ENCODE measurements at places on chromosomes 2 and 18.

- DNase-seq: no peak
These were observed 128.6 kb downstream of the INHBB start for GRCh38 chr2:120474486-120474885.

DNA sequence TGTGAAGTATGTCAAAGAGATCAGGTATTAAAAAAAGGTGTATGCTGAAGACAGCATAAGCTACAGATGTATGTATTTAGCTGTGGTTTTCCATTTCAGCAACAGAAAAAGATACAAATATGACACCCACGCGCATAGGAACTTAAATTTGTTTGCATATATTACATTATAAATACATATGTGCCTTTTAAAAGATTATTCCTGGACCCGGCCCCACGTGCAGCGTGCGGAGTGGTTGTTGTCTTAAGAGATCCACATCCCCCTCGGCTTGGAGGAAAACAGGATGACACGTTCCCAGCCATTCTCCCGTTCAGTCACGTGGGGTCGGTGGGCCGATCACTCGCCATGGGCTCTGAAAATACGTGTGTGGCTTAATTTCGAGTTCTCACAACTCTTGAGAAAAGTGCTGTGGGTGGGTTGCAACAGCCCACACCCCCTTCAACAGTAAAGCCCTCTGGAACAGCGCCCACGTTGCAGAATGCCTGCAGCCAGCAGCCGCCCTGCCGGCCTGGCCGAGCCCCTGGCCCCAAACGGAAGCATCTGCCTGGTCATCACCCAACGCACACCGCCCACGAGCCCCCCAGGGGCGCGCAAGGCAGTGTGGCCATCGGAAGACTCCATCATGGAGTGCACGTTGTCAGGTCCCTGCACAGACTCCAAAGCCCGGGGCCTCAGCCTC lies 18.6 kb upstream of the KCNG2 start:
- DNase-seq: no peak

- DNase-seq: no peak
These were observed 417.2 kb upstream of the LRRTM4 start for GRCh38 chr2:77939370-77939769.

DNA sequence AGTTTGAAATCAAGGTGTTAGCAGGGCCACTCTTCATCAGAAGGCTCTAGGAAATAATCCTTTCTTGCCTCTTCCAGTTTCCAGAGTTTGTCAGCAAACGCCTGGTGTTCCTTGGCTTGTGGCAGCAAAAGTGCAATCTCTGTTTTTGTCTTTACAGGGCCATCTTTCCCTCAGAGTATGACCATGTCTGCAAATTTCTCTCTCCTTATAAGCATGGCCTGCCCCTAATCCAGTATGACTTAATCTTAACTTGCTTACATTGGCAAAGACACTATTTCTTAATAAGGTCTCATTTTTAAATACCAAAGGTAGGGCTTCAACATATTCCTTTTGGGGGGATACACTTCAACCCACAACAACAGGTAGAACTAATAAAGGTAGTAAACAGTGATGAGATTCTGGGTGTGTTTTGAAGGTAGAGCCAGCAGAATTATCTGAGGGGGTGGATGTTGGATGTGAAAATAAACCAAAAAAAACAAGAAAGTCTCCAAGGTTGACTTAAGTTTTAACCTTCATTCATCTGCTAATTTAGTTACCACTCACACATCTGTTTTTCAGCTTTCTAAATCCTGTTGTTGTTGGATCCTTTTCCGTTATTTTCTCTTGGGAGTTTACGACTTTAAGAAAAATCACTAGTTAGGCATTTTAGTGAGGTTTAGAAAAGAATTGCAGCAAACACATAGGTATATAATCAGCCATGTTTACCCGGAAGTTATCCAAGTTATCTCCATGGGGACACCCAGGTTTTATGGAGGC lies 234.4 kb upstream of the FIGN start:
- DNase-seq: no peak

- no peak for DNase-seq
These were observed 251.5 kb upstream of the MEX3C start for GRCh38 chr18:51448949-51449348.

GRCh38 chr2:65053199-65053598 lies 3.0 kb upstream of the CEP68 start:
- no peak for DNase-seq

DNA sequence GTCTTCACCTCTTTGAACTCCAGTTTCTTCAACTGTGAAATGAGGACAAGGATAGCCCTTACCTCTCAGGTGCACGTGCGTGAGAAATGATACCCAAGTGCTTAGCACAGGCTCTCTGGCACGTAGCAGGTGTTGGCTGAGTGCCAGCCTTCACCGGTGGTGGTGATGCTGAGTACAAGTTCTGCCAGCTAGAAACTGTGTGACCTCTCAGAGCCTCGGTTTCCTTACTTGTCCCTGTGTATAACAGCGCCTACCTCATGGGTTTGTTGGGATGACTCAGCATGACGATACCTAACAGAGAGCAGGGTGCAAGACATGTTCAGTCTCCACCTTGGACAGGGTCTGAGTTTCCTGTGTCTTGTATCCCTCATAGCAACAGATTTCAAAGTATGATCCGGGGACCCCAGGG lies 205.1 kb downstream of the TNS1 start:
- DNase-seq: no peak

DNA sequence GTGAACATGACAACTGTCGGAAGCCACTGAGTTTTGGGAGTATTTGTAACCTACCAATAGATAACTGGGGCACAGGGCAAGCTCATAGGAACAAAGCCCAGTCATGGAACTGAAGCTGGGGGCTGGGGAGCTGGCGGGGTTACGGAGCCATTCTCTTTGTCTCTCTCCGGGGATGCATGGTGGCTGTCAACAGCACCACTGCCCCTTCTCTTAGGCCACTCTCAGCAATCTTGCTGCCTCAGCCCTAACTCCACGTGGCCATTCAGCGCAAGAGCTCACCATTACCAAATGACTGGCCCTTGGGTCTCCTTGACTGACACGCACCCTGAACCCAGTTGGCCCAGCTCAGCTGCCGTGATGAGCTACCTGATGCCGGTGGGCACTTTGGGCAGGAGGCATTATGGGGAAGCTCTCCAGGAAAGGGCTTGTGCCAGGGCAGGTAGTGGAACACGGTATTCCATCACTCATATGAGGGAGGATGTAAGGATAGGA lies 33.6 kb upstream of the ODC1 start:
- no peak for DNase-seq

DNA sequence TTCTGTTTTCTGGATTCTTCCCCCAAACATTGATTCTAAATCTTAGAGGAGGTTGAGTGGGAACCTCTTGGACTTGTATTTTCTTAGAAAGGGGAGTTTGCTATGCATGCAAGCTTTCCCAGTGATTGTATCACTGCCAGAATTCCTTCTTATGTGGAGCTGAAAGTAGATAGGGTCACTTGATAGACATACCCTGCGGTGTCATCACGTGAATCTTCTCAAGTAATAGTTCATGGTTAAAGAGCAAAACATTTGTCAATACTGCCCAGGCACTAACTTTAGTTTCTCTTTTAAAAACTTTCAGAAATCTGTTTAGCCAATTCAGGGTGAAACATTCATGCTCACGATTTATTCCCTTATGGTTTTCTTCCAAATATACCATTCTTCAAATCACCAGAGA lies 6.4 kb downstream of the PMAIP1 start:
- DNase-seq: no peak

- no peak for DNase-seq
These were observed 321.8 kb upstream of the SPRED2 start for GRCh38 chr2:65754219-65754618.

DNA sequence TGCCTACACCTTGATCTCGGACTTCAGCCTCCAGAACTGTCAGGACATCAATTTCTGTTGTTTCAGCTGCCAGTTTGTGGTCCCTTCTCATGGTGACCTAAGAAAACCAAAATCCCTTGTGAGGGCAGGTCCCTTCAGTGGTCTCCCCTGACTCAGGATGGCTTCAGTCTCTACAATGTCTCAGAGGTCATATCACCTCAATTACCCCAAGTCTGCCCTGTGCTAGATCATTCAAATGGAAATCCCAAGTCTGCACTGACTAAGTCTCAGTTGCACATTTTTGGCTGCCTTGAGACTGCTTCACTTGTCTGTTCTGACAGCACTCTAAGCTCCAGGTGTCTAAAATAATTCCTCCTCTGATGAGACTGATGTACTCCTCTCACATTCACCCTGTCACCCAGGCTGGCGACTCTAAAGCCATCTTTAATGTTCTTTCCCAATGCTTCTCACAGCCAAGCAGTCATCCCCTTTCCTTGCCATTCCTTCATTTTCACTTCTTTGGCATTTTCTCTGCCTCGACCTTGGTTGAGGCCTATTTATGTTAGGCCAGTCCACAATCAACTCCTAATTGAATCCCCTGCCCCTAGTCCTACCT lies 470.8 kb downstream of the DLGAP1 start:
- DNase-seq: no peak

- no peak for DNase-seq
These were observed 822 bp downstream of the GDF7 start for GRCh38 chr2:20667531-20668401.

- DNase-seq: no peak
These were observed 47.3 kb upstream of the B3GNT7 start for GRCh38 chr2:231348173-231348572.

DNA sequence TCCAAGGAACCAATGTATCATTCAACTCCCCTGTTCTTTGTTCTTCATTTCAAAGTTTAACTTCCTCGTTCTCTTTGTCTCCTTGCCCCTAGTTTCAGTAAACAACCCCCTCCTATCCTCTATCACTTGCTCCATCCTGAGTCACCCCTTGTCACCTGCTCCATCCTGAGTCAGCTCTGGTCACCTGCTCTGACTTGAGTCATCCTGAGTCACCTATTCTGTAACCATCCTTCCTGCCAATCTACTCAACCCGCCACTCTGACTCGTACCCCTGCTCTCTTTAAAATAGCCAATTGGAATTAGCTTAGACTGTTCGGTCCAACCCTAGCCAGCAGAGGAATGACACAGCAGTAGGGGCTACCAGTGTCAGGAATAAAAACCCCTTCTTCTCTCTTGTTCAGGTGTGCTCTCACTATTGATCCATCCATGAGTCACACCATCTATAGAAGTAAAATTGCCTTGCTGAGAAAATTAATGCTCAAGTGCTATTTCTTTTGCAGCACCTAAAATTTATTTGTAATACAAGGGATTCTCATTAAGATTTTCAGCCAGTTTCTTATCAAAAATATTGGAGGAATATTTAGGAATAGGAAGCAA lies 326.8 kb downstream of the AKAIN1 start:
- DNase-seq: no peak

GRCh38 chr2:9347411-9347881 lies 75.9 kb downstream of the ITGB1BP1 start:
- no peak for DNase-seq

GRCh38 chr2:66582987-66583880 lies 148.3 kb downstream of the MEIS1 start:
- no peak for DNase-seq

- DNase-seq: no peak
These were observed 127.6 kb upstream of the LINC00305 start for GRCh38 chr18:64276311-64277090.
